ENCODE measurements at places on chromosomes 1 and 21.

GRCh38 chr1:201024625-201024998 lies 1.1 kb upstream of the KIF21B start:
- no peak overlapping the region for H3K4me3 ChIP-seq
- peaks cover 69% of the 10 kb centered on the region for H3K4me1 ChIP-seq
- no peaks in the 10 kb centered on the region for H3K36me3 ChIP-seq
- DNase-seq = no peak
- peak overlapping the region; percentile 75 for H3K27ac ChIP-seq

- peak overlapping the region; percentile 93 for H3K4me3 ChIP-seq
- H3K36me3 ChIP-seq = peaks cover 13% of the 10 kb centered on the region
- no peaks in the 10 kb centered on the region for H3K27me3 ChIP-seq
- peak overlapping the region; percentile 44 for H3K27ac ChIP-seq
- H3K4me1 ChIP-seq = peaks cover 57% of the 10 kb centered on the region
Measured at GRCh38 chr1:39409055-39409816, 82.2 kb upstream of the BMP8A start.

DNA sequence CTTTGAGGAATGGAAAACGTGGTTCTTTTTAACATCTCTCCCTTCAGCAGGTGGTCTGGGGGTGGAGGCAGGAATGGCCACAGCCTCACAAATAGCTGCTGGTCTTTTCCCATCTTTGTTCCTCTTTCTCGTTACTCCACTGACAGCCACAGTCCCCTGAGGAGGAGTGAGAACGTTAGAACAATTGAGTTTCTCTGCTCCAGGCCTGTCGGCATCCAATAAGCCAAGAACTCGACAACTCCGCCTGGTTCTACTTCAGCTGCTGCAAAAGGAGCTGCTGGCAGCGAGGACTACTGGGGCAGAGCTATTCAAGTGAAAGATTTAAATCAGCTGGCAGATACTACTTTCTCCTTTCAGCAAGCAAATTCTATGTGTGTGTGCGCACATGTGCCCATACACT lies 169.5 kb upstream of the GALNT2 start:
- no peak overlapping the region for H3K4me3 ChIP-seq
- peaks cover 40% of the 10 kb centered on the region for H3K27me3 ChIP-seq
- no peaks in the 10 kb centered on the region for H3K4me1 ChIP-seq
- DNase-seq = no peak
- no peaks in the 10 kb centered on the region for H3K36me3 ChIP-seq
- no peak overlapping the region for H3K27ac ChIP-seq

GRCh38 chr1:171794085-171794484 lies 12.6 kb downstream of the METTL13 start:
- no peak overlapping the region for H3K4me3 ChIP-seq
- peaks cover 22% of the 10 kb centered on the region for H3K4me1 ChIP-seq
- H3K27me3 ChIP-seq = no peaks in the 10 kb centered on the region
- peaks cover 90% of the 10 kb centered on the region for H3K36me3 ChIP-seq

DNA sequence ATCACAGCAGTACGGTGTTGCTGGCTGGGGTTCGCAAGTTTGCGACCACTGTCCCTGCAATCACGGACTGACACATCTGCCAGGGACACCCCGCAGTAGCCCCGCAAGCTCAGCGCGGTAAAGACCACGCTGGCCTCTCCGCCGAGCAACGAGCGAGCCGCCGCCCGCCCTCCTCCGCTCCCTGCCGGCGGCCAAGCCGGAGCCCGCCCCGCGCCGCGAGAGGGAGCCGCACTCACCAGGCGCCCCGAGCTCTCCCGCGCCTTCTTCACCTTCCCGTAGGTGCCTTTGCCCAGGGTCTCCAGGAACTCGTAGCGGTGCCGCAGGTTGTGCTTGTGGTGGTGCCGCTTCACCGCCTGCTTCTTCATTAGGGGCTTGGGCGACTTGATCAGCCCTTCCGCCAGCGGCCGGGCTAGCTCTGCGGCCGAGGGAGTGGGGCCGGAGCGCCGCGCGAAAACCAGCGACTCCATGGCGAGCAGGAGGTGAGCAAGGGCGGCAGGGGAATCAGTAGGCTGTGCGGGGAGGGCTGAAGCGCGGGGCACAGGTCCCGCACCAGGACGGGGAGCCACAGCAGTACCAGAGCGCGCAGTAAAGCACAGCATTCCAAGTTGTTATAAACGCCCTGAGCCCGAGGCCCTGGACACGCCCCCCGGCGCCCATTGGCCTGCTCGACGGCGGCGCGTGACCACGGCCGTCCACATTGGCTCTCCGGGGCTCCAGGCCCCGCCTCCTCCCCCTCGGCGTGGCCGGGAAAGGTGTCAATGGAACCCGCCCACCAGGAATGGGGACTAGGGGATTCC lies at the start of gene NUAK2:
NUAK2 (minus strand) TSS at position 584 of the 797 bp plus-strand sequence; CDS start at position 467, 117 bp downstream.
- H3K4me3 ChIP-seq = peak within 1 kb of the TSS; percentile 92
- H3K4me1 ChIP-seq = peaks cover 75% of the 10 kb centered on the region
- DNase-seq = peak; percentile 86

- no peak overlapping the region for H3K27ac ChIP-seq
- H3K4me3 ChIP-seq = no peak overlapping the region
- no peak for DNase-seq
- H3K27me3 ChIP-seq = peaks cover 29% of the 10 kb centered on the region
Measured at GRCh38 chr1:3697810-3698209, 45.5 kb downstream of the TP73 start.

- H3K27me3 ChIP-seq = no peaks in the 10 kb centered on the region
- H3K4me1 ChIP-seq = peaks cover 3% of the 10 kb centered on the region
- peaks cover 18% of the 10 kb centered on the region for H3K36me3 ChIP-seq
- H3K4me3 ChIP-seq = no peak overlapping the region
- DNase-seq = no peak
Measured at GRCh38 chr21:42332557-42333317, 17.5 kb upstream of the TFF3 start.

GRCh38 chr1:222252788-222253187 lies 295.1 kb downstream of the HHIPL2 start:
- H3K36me3 ChIP-seq = peaks cover 7% of the 10 kb centered on the region
- no peak overlapping the region for H3K27ac ChIP-seq
- no peaks in the 10 kb centered on the region for H3K27me3 ChIP-seq
- peaks cover 6% of the 10 kb centered on the region for H3K4me1 ChIP-seq
- H3K4me3 ChIP-seq = no peak overlapping the region
- DNase-seq = no peak

- peak; percentile 36 for DNase-seq
- H3K27ac ChIP-seq = peak overlapping the region; percentile 86
- peaks cover 10% of the 10 kb centered on the region for H3K36me3 ChIP-seq
- no peaks in the 10 kb centered on the region for H3K27me3 ChIP-seq
- peak overlapping the region; percentile 60 for H3K4me3 ChIP-seq
- H3K4me1 ChIP-seq = peaks cover 55% of the 10 kb centered on the region
Measured at GRCh38 chr1:92317836-92318493, 19.1 kb downstream of the RPAP2 start.

- peak; percentile 56 for DNase-seq
- peak within 1 kb of the TSS; percentile 53 for H3K27ac ChIP-seq
- H3K36me3 ChIP-seq = no peaks in the 10 kb centered on the region
- peaks cover 18% of the 10 kb centered on the region for H3K4me1 ChIP-seq
Measured at GRCh38 chr21:41766883-41767605, at the start of gene RIPK4. RIPK4 (minus strand) TSS chr21:41767052; CDS start chr21:41767041, 11 bp downstream.

GRCh38 chr1:30377230-30378002 lies 346.0 kb downstream of the MATN1 start:
- no peak for DNase-seq
- peaks cover 6% of the 10 kb centered on the region for H3K27me3 ChIP-seq
- peaks cover 3% of the 10 kb centered on the region for H3K4me1 ChIP-seq

DNA sequence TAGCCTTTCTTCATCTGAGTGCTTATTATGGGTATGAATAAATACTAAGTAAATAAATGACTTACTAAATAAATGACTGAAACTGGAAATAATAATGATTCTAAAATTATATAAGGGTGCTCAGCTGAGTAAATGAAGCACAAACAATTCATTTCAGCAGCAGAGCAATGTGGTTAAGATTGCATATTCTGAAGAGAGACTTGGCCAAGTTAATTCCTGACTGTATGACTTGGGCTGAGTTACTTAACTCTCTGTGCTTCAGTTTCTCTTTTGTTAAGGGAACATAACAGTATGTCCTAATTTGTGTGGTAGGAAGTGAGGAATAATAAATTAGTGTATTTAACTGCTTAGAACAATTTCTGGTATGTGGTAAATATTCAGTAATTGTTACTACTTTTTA lies 19.1 kb downstream of the AGL start:
- H3K27ac ChIP-seq = no peak overlapping the region
- DNase-seq = no peak
- peaks cover 41% of the 10 kb centered on the region for H3K36me3 ChIP-seq
- no peaks in the 10 kb centered on the region for H3K27me3 ChIP-seq

DNA sequence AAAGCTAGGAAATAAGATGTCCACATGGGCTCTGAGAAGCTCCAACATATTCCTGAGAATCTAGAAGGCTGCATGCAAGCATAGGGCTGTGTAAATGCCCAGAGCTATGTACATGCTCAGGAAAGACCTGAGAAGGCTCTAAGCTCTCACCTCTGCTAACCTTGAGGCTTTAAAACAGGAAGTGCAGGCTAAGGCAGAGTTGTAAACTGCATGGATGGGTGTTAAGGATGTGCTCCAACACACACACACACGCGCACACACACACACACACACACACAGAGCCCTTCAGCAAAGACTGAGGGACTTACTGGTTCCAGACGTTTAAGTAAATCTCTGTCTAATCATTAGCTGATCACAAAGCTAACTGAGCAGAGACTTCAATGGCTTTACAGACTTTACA lies 162.9 kb downstream of the TRABD2B start:
- peaks cover 2% of the 10 kb centered on the region for H3K27me3 ChIP-seq
- H3K27ac ChIP-seq = no peak overlapping the region
- H3K36me3 ChIP-seq = peaks cover 1% of the 10 kb centered on the region
- H3K4me3 ChIP-seq = no peak overlapping the region
- no peak for DNase-seq

DNA sequence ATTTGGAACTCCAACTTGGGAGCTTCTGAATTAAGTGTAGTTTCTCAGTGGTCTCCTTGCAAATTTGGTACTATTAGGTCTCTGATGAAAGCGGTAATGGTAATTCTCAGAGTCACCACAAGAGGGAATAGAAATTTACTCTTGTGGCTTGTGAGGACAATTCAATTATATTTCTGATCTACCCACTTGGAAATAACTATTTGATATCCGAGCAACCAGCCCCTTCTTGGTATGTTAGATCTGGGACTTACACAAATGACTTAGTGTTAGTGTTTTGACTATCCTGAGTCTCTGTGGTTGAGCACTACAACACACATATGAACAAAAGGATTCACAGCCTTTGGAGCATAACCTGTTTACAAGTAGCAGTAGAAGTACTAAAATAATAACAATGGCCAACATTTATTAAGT lies 68.1 kb downstream of the RPS6KA1 start:
- no peak overlapping the region for H3K4me3 ChIP-seq
- no peak overlapping the region for H3K27ac ChIP-seq
- H3K27me3 ChIP-seq = no peaks in the 10 kb centered on the region
- no peaks in the 10 kb centered on the region for H3K36me3 ChIP-seq
- DNase-seq = no peak

DNA sequence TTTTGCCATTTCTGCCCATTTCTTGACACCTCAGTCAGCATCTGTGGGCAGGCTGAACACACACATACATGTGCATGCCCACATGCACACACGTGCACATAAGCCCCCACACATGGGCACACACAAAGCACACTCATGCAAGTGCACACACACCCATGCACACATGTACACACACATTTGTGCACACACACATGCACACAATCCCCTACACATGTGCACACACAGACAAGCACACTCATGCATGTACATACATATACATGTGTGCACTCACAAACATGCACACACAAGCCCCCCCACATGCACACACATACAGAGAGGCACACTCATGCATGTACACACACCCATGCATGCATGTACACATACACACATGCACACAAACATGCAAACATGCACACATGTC lies 83.5 kb upstream of the ACTRT2 start:
- H3K27me3 ChIP-seq = no peaks in the 10 kb centered on the region
- no peaks in the 10 kb centered on the region for H3K4me1 ChIP-seq
- H3K36me3 ChIP-seq = no peaks in the 10 kb centered on the region
- no peak overlapping the region for H3K27ac ChIP-seq

- no peaks in the 10 kb centered on the region for H3K27me3 ChIP-seq
- no peaks in the 10 kb centered on the region for H3K36me3 ChIP-seq
- H3K4me1 ChIP-seq = no peaks in the 10 kb centered on the region
- H3K4me3 ChIP-seq = no peak overlapping the region
Measured at GRCh38 chr21:24785033-24785432, 822.2 kb downstream of the MRPL39 start.

DNA sequence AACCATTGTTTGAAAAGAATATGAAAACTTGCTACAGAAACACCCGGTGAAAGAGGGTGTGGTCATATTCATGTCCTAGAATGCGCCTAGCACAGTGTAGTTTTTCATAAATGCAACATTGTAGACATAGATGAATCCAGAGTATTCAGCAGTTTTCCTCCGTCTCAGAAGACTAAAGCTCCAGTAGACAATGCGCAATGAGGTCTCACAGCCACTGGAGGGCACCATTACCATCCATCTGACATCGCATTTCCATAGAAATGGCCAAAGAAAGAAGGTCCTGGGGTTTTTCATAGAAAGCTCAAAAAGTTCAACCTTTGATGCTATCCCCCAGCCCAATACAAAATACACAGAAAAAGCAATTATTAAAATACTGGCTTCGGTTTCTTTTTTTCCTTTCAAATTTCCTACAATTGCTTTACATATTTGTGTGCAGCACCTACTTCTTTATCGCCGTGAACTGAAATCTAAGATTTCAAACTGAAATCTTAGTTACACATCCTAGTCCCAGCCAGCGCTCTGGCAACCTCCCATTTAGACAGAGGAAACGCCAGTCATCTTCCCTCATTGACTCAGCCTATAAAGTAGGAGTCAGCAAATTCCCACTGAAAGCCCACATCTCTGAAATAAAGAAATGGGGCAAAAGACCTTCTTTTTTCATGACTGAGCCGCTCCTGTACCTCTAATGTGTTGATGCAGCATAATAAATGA lies 3.9 kb upstream of the CD58 start:
- no peaks in the 10 kb centered on the region for H3K36me3 ChIP-seq
- peaks cover 9% of the 10 kb centered on the region for H3K27me3 ChIP-seq
- no peak overlapping the region for H3K4me3 ChIP-seq
- peaks cover 7% of the 10 kb centered on the region for H3K4me1 ChIP-seq
- DNase-seq = peak; percentile 37

DNA sequence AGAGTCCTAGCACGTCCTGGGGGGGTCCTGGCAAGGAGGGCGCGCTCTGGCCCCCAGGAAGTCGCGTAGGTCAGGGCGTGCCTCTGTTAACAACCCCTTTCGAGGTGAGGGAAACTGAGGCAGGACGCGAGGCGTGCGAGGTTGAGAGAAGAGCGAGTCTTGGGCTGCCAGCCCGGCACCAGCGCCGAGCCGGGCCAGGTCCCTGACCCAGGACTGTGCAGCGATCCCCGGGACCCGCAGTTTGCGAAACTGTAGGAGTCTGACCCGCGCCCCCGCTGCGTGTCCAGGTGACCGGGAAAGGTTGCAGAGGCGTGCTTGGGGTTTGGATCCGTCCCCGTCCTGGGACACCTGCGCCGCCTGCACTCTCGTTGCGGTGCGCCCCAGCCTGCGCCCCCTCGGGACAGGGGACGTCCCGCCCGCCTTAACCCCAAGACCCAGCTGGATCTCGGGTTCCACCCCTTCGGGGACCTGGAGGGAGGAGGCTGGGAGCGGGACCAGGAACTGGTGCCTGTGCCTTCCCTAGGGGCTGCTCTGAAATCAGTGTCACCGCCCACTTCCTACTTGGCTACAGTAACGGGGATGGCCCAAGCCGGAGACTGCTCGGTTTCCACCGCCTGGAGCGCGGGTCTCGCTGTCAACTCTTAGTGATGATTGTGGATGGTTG lies 493 bp downstream of the DISC1 start:
- peak overlapping the region; percentile 86 for H3K27ac ChIP-seq
- no peaks in the 10 kb centered on the region for H3K27me3 ChIP-seq
- H3K4me3 ChIP-seq = peak overlapping the region; percentile 96
- peak; percentile 31 for DNase-seq
- peaks cover 34% of the 10 kb centered on the region for H3K4me1 ChIP-seq
- no peaks in the 10 kb centered on the region for H3K36me3 ChIP-seq

Data from naive thymus-derived CD8-positive, alpha-beta T cell (primary cell).